ENCODE measurements at places on chromosomes 11 and 22.
A peak's percentile ranks its signal among the peaks of the same experiment; 100 is the strongest.

DNA sequence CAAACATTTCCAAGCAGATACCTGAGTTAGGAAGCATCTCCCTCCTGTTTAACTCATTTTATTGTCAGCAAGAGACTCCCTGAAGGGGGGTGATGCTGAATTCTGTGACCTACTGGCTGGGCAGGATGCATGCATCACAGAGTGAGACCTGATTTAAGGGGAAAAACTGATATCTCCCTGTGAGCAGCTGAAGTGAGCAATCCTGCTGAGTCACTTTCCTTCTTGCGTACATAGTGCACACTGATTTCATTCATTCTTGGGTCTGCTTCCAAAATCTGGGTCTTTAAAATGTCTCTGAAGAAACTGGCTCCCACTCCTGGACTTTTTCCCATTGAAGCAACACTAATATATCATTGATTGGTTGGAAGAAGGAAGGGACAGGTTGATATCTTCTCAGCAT lies 23.3 kb downstream of the P4HA3 start:
- peak; percentile 97 for DNase-seq

- no peak for DNase-seq
These were observed 261.6 kb upstream of the CADM1 start for GRCh38 chr11:115765803-115766239.

GRCh38 chr11:18676803-18677202 lies 21.8 kb upstream of the TMEM86A start:
- peak; percentile 92 for DNase-seq

- DNase-seq: peak; percentile 53
These were observed 125.1 kb downstream of the BCR start for GRCh38 chr22:23305321-23305910.

DNA sequence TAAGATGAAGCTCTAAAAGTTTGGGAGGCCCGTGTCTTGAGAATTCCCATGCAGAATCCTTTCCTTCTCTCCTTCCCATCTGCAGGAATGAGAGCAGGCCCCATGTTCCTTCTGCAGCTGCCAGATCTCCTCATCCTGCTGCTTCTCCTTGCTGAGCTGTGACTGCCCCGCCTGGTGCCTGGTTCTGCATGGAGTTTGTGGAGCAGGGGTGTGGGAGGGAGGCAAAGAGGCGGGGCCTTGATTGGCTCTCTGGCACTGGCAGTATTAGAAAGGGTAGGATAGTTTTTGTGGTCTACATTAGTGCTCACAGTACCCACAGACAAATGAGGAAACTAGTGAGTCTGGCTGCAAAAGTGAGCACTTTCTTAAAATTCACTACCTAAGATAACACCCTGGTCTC lies 91.1 kb upstream of the CLPB start:
- no peak for DNase-seq

DNA sequence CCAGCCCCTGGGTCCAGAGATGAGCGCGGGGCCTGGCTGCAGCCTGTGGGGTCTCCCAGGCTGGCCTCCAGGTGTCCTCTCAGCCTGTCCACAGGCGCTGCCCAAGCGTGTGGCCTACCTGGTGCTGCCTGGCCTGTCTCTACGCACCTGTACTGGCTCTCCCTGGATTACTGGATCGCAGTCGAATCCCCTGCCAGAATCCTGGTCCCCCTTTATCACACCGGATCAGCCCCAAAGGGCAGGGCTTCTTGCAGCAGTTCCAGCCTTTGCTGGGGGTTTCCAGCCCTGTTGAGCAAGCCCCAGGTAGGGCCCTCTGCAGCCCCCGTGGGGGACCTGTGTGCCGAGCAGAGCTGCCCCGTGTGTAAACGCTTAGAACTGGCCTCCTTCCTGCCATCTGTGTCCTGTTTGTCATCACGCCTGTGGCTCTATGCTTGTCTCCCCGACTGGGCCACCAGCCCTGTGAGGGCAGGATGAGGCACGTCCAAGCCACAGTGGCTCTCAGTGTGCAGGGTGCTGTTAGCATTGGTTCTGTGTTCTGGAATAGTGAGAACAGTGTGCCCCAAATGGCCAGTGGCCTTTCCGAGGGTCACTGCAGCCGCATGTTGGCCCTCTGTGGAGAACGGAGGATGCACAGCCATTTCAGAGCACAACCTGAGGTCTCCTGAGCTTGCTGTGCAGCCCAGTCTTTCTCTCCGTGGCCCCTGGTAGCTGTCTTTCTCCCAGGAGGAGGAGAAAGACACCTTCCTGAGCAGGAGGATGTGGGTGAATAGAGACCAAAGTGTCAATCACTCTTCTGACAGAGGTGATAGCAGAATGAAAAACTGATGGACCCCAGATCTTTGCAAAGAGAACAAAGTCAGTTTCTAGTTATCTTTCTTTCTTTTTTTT lies 13.9 kb upstream of the TXNRD2 start:
- no peak for DNase-seq

DNA sequence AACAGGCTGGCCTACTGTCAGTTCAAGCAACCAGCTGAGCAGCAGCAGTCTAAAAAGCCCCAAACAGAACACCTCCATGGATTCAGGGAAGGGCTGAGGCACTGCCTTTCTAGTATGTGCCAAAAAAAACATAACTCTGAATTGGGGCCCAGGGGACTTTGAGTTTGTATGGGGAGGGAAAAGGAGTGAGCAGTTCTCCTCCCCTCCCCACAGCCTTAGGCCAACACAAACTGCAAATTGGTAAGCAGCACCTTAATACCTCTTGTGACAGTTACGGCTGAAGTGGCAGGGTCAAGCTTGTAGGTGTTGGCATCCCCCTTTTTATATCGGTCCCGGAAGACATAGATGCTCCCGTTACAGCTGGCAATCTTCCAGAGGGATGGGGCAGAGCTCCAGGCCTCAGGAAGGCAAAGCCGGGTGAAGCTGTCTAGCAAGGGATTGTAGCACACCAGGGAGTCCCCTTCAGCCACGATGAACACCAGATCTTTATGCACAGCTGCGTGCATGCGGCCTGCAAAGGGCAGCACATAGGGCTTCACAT lies 6.0 kb downstream of the KBTBD4 start:
- no peak for DNase-seq
